ENCODE measurements at places on chromosomes 5 and 9.

- peak; percentile 55 for DNase-seq
Measured at GRCh38 chr5:172123269-172123692, 64.7 kb downstream of the STK10 start.

GRCh38 chr5:170339780-170340167 is 42.2 kb upstream of the LCP2 start:
- DNase-seq = no peak

- DNase-seq = no peak
Measured at GRCh38 chr5:53480416-53481158, at the start of gene FST. Gene FST, plus strand, starts transcription at chr5:53480629. Its CDS starts 163 bp downstream, at chr5:53480792.

GRCh38 chr5:56123531-56124243 is 109.4 kb downstream of the ANKRD55 start:
- DNase-seq = peak; percentile 84

DNA sequence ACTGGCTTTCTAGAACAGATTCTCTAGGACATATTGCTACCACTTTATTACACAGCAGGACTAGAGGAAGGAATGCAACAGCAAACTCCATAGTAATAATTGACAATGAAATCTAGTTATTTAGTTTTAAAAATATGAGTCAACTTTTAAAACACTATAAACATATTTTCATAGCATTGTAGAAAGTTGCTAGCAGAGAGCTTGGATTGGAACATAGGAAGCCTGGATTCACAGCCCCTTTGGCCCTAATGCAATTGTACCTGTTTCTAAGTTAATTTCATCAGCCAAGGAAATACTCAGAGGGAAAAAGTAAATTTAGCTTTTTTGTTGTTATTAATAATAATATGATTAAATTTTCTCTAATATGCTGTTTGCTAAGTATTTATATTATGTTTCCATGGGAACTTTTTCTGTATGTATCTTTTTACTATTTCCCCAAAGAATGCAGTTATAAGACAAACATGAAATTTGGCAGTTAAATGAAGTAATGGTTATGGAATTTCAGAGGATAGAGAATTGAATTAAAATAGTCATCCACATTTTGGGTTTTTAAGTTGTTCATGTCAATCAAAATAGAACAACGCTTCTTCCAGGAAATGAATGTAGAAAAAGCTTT is 45.6 kb downstream of the VCAN start:
- no peak for DNase-seq

All from RKO (cell line).